Muscle of arm (tissue), 14 donors: ENCODE measurements at places on chromosomes 2 and 18. TPM values are rescaled to one million over a fixed set of nuclear protein-coding genes. Genes with fewer than 3 reads are reported as not detected.
A peak's percentile ranks its signal among the peaks of the same experiment; 100 is the strongest.

PRSS56 gene
- polyA plus RNA-seq, result 1.3 TPM

AFF3 gene
- 3.6 TPM for polyA plus RNA-seq

DNA sequence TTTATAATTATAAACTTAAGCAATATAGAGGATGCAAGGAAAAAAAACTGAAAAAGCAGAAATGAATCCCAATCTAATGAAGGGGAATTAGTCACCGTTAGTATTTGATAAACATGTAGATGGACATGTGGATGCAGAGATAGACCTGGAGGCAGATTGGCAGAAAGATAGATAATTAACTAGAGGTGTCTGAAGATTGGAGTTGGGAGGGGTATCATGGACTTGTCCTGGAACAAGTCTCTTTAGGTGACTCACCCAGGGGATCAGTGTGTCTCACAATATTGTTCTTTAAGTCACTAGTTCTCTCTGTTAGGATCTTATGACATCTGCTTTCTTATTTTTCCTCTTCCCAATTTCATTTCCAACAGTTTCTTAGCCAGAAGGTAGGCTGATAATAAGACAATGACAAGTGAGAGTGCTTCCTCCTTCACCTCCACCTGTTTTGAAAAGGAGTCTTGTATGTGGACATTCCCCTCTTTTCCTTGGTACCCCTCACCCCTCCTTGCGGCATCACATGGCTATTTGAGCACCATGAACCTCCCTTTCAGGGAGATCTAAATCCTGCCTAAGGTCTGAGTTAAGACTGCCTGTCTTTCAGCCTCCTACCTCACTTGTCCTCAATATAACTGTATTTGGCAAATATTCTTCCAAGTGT lies 987.7 kb downstream of the TSN start:
- DNase-seq, result no peak

TUBB6 gene
- 235 TPM for polyA plus RNA-seq

NR4A2 gene
- 2.5 TPM for polyA plus RNA-seq

ZNF396 gene
- polyA plus RNA-seq, result 1.2 TPM

FSIP2 gene
- 1.8 TPM for polyA plus RNA-seq

EDAR gene
- not detected for polyA plus RNA-seq

SCN7A gene
- polyA plus RNA-seq, result 70.0 TPM

GRCh38 chr18:8703781-8704301 lies 1.5 kb upstream of the MTCL1 start:
- no peak for DNase-seq

DNA sequence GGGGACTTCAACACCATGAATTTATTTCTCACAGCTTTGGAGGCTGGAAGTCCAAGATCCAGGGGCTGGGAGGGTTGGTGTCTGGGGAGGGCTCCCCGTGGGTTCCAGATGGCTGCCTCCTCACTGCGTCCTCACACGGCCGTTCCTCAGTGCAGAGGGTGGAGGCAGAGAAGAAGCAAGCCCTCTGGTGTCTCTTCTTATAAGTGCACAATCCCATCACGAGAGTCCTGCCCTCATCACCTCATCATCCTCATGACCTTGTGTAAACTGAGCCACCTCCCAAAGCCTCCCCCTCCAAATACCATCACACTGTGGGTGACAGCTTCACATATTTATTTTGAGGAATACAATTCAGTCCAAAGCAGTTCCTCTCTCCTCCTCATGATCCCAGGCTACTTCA lies 26.3 kb downstream of the TMEM163 start:
- no peak for DNase-seq

- no peak for DNase-seq
These were observed 9.2 kb downstream of the SGPP2 start for GRCh38 chr2:222433332-222434173.

DNA sequence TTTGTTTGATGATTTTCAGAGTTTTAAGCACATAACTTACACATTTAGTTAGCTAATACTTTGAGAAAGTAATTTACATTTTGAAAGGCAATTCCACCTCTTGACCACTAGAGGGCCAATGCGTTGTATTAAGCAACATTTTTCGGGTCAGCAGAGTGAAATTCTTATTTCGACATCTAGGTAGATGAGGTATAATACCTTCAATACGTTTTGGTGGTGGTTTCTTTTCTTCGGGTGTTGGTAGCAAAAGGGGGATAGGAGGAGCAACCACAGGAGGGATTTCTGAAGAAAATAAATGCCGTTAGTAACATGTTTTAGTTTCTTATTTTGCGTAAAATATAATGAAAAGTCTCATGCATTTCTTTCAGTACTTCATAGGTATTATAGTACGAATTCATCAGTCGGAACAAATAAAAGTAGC lies 106.3 kb downstream of the TTN start:
- no peak for DNase-seq

UPP2 gene
- not detected for polyA plus RNA-seq

DPP10 gene
- 0.89 TPM for polyA plus RNA-seq

- no peak for DNase-seq
These were observed 51.8 kb downstream of the PKDCC start for GRCh38 chr2:42099438-42100173.

DNA sequence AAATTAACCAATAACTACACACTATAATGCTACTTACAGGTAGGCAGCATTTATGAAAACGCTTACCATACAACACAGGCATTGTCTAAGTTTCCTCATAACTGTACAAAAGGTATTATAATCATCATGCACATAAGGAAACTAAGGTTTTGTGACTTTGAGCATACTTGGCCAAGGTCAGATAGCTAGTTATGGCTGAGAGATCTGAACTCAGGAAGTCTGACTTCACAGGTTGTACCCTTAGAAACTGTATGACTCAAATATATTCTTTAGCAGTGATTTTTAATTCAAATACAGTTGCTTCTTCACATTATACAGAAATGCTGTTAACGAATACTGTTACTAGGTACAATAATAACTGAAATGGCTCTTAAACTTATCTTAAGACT lies 89.3 kb downstream of the TRIP12 start:
- no peak for DNase-seq

DNA sequence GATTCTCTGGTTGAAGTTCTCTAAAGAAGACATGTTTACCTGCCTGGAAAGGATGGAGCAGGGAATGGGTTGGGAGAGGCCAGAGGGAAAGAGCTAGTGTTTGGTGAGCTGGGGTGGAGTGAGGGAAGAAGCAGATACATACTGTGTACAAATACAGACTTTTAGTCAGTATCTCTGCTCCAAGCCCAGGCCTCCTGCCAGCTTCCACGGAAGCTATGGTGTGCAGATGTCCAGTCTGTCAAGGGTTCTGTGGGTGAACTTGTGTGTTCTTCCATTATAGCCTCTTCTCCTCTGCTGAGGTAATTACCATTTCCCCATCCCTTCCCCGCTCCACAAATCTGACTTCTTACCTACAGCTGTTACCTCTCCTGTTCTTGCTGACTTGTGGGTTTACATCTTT lies 208.6 kb downstream of the HRH4 start:
- no peak for DNase-seq

- no peak for DNase-seq
These were observed 36.5 kb downstream of the GALNT14 start for GRCh38 chr2:31101701-31102100.

GRCh38 chr2:175445281-175445680 lies 263.8 kb upstream of the ATP5MC3 start:
- no peak for DNase-seq

GRCh38 chr2:189933911-189934399 lies 128.6 kb downstream of the MSTN start:
- peak; percentile 7 for DNase-seq

KIF1A gene
- 5.1 TPM for polyA plus RNA-seq

GRCh38 chr2:217837530-217837929 lies 165.3 kb downstream of the TNS1 start:
- no peak for DNase-seq

CCDC74A gene
- polyA plus RNA-seq, result 3.3 TPM

DNA sequence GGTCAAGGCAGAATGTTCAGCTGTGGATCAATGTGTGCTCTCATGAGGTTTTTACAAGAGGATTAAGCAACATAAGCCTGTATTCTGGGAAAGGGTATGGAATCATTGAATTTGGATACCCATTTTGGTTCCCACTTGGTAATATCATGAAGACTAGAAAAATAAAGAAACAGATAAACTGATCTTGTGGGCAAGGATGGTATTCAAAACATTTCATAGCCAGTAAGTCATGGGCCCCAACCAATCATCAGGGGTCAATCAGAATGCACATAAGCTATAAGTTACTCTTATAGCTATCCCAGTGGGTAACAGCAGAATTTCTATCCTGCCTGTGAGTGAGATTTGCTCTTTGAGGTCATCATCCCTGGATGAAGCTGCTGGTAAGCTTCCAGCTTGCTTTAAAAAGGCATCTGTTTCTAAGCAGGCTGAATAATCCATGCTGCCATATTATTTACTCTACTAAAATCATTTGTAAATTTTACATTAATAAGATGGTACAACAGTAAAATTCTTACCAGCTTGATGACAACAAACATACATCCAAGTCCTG lies 291.2 kb downstream of the RAD51AP2 start:
- DNase-seq, result no peak

- DNase-seq, result peak; percentile 9
These were observed 419.6 kb upstream of the POU3F3 start for GRCh38 chr2:104434318-104434792.

DNA sequence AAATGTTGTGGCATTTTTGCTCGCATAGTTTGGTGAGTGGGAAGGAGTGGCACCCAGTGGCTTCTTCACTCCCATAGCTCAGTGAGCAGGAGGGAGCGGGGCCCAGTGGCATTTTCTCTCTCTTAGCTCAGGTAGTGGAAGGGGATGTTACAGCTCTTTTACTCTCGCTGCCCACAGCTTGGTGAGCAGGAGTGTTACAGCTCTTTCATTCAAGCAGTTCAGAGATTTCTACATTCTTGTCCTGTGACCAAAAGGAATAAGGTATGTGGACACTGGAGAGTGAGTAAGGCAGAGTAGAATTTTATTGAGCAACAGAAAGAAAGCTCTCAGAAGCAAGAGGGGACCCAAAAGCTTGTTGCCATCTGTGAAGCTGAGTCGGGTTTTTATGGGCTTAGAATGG lies 192.4 kb downstream of the SPAG16 start:
- DNase-seq, result no peak

MYO3B gene
- polyA plus RNA-seq, result 0.21 TPM

- peak; percentile 14 for DNase-seq
These were observed 979 bp downstream of the LONRF2 start for GRCh38 chr2:100321179-100321865.

LDLRAD4 gene
- polyA plus RNA-seq, result not detected

GRCh38 chr2:27823135-27823534 lies 51.6 kb downstream of the MRPL33 start:
- DNase-seq, result no peak

CNDP1 gene
- not detected for polyA plus RNA-seq

- DNase-seq, result no peak
These were observed 233.2 kb downstream of the TCF4 start for GRCh38 chr18:55354795-55355194.

- no peak for DNase-seq
These were observed 288.5 kb downstream of the PDE11A start for GRCh38 chr2:177783835-177784744.

DNA sequence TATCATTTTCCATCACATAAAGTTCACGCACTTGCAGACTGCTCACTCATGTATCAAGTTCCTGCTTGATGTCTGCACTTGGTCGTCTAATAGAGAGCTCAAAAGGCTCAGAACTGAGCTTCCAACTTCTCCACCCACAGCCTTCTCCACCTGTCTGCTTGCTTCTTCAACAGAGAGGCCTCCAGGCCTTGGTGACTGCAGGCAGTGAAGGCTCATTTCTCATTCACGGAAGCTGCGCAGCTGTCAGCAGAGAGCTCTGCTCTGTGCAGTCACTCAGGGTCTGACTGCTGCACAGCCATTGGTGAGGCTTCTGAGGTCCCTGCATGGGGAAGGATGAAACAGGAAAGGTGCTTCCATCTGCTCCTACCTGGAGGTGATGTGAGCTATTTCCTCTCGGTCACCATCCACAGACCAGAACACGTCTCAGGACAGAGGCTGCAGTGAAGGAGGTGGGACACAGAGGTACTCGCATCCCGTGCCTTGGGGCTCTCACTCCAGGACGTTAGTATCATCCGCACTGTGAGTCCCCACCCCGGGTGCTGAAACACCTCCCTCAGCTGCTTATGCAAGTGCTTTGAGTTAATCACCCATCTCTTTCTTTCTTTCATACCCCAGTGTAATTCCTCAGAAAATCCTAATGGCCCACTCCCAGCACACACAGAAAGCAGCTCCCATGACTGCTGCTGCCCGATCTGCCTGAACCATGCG lies 126.2 kb downstream of the TMEM18 start:
- no peak for DNase-seq

- peak; percentile 41 for DNase-seq
These were observed 17.3 kb upstream of the CYS1 start for GRCh38 chr2:10097352-10098148.

DNA sequence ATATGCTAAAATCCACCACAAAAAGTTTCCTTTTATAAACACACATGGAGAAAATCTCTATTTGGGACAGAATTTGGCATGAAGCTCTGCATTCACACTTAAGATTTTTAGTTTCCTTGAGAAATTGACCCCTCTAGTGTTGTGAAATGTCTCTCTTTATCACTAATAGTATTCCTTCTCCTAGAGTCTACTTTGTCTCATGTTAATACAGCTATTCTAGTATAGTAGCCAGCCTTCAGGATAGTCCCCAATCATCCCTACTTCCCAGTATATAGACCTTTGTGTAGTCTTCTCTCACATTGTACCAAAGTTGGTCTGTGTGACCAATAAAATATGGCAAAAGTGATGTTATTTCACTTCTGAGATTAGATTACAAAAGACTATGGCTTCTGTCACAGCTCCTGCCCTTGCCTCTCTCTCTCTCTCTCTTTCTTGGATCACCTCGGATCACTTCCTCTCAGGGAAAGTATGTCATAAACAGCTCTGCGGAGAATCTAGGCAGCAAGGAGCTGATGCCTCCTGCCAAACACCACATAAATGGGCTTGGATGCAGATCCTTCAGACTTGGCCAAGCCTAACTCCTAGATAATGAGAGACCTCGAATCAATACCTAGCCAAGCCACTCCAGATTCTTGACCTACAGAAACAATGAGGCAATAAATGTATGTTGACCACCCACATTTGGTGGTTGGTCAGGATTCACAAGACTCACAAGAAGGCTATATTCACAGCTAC lies 59.7 kb upstream of the NABP1 start:
- DNase-seq, result no peak

DNA sequence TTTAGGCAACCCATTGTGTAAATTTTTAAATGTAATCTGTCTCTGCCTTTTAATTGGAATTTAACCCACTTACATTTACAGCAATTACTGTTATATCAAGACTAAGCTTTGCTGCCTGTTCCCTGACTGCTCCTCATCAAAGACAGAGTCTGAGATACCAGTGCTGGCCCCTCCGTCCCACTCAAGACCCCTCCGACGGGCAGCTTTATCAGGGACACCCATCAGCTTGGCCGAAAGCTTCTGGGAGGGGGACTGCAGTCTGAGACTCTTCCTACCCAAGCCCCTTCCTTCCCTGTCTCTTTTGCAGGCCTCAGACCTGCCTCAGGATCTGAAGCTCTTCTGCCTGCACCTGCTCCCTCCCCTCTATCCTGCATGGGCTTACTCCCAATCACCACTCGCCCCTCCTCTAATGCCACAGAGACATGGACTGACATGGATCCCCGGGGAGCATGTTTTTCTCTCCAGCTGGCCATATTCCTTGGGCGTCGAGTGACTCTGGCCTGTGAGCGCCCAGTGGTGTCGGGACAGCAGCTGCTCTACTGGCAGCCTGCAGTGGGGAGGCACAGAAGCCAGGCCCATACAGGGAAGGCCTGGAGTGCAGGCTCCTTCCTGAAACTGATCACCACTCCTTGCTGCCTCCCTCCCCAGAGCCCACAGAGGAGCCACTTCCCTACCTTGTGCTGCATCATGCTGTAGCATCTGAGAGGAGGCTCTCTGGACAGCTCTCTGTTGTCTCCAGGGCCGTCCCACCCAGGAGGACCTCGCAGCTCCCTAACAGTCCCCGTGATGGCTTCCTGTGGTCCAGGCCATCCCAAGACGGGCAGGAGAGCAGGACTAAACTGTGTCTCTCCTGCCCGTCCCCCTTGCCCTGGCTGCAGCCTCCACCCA lies 3.7 kb upstream of the KIF1A start:
- DNase-seq, result no peak
